ENCODE measurements at places on chromosomes 1 and 21. TPM values are rescaled to one million over a fixed set of nuclear protein-coding genes. Genes with fewer than 3 reads are reported as not detected.

The APCS gene
- not detected for total RNA-seq

- H3K27me3 ChIP-seq: peaks cover 5% of the 10 kb centered on the region
- DNase-seq: no peak
- no peak overlapping the region for H3K27ac ChIP-seq
- H3K36me3 ChIP-seq: no peaks in the 10 kb centered on the region
- no peaks in the 10 kb centered on the region for H3K4me1 ChIP-seq
These were observed 132.0 kb downstream of the MAP3K21 start for GRCh38 chr1:233459470-233459945.

DNA sequence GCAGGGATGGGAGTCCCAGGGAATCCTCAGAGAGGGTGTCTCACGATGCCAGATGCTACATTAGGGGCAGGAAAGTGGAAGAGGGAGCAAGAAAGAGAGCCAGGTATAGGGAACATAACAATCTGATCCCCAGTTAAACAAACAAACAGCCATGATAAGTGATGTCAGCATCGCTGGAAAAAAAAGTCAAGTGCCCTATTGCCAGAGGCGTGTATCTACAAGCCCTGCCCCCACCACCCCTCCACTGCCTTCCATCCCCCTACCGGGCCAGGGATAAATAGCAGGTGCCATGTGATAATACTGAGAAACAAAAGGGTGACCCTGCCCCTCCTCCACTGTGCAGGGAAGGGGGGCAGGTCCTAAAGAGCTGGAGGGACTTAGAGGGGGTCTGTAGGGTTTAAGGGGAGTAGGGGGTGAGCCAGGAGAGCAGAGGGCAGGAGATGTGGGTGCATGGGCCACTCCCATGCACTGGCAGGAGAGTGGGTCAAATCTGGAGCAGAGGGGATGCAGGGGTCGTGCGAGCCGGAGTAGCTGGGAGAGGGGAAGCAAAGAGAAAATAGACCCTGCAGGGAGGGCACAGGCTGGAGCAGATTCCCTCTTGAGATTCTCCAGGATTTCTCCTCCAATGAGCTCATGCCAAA lies 3.4 kb downstream of the SLC26A9 start:
- no peaks in the 10 kb centered on the region for H3K4me1 ChIP-seq
- peak; percentile 45 for DNase-seq
- H3K27ac ChIP-seq: no peak overlapping the region

The BMP8B gene
- total RNA-seq: 0.28 TPM

DNA sequence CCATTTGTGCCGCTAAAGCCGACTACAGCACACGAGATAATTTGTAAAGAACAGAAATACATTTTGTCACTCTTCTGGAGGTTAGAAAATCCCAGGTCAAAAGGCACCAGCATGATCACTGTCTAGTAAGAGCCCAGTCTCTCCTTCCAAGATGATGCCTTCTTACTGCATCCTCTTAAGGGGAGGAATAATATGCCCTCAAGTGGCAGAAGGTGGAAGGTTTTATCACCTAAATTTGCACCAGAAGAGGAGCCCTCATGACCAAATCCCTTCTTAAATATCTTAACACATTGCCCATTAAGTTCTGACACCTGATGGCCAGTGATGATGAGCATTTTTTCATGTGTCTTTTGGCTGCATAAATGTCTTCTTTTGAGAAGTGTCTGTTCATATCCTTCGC lies 326.7 kb upstream of the RGS18 start:
- H3K36me3 ChIP-seq: no peaks in the 10 kb centered on the region
- H3K4me1 ChIP-seq: no peaks in the 10 kb centered on the region
- H3K27me3 ChIP-seq: no peaks in the 10 kb centered on the region

DNA sequence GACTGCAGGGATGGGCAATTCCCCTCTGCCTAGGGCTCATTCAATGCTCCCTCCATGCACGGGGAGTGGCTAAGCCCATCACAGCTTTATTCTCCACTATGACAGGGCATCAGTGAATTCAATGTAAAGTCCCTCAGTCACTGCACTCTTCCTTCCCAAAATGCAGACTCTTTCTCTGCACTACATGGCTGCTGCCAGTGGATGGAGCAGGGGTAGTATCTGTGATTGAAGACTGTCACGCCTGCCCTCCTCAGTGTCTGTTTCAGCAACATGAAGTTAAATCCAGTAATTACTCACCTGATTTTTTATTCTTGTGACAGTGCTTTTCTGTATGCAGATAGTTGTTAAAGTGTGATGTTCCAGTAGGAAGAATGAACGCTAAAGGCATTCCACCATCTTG lies 1323.2 kb downstream of the AMY1C start:
- H3K36me3 ChIP-seq: no peaks in the 10 kb centered on the region
- no peak overlapping the region for H3K27ac ChIP-seq
- no peak for DNase-seq
- no peaks in the 10 kb centered on the region for H3K27me3 ChIP-seq
- no peak overlapping the region for H3K4me3 ChIP-seq
- H3K4me1 ChIP-seq: no peaks in the 10 kb centered on the region

The ADSS2 gene
- total RNA-seq: 52.8 TPM

DNA sequence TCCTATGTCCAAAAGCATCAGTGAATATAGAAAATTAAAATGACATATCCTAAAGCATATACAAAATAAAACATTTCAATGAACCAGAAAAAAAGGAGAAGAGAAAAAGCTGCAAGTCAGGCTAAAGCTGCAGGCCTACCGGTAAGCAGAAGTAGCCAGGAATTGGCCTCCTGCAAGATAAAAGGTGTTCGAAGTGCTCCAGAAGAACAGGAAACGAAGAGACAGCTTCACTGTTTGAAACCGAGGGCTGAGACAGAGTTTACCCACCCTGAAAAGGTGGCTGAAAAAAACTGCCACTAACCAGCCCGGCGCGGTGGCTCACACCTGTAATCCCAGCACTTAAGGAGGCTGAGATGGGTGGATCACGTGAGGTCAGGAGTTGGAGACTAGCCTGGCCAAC lies 37.4 kb downstream of the NSL1 start:
- peaks cover 49% of the 10 kb centered on the region for H3K4me1 ChIP-seq
- DNase-seq: peak; percentile 23
- H3K27me3 ChIP-seq: no peaks in the 10 kb centered on the region
- H3K4me3 ChIP-seq: peak overlapping the region; percentile 40
- peak overlapping the region; percentile 59 for H3K27ac ChIP-seq

- H3K4me1 ChIP-seq: peaks cover 7% of the 10 kb centered on the region
- no peak for DNase-seq
- no peak overlapping the region for H3K4me3 ChIP-seq
These were observed 93.1 kb downstream of the ADCY10 start for GRCh38 chr1:167820684-167821355.

The ABCG1 gene
- 16.3 TPM for total RNA-seq

The ACTN2 gene
- 0.44 TPM for total RNA-seq

GRCh38 chr1:167107456-167107855 lies 13.6 kb downstream of the STYXL2 start:
- no peaks in the 10 kb centered on the region for H3K27me3 ChIP-seq
- H3K36me3 ChIP-seq: no peaks in the 10 kb centered on the region
- DNase-seq: no peak
- no peak overlapping the region for H3K27ac ChIP-seq

GRCh38 chr1:182157187-182157586 lies 95.7 kb upstream of the ZNF648 start:
- peaks cover 1% of the 10 kb centered on the region for H3K36me3 ChIP-seq
- H3K27me3 ChIP-seq: no peaks in the 10 kb centered on the region
- peaks cover 3% of the 10 kb centered on the region for H3K4me1 ChIP-seq
- no peak overlapping the region for H3K4me3 ChIP-seq

The TEX38 gene
- total RNA-seq: 0.18 TPM

GRCh38 chr1:51622455-51622913 lies 5.6 kb downstream of the OSBPL9 start:
- peaks cover 37% of the 10 kb centered on the region for H3K4me1 ChIP-seq
- no peak overlapping the region for H3K27ac ChIP-seq
- H3K4me3 ChIP-seq: no peak overlapping the region

All from activated CD4-positive, alpha-beta T cell treated with anti-CD3 and anti-CD28 coated beads for 36 hours (primary cell).